NCI-H460 (cell line): ENCODE measurements at places on chromosomes 6 and 20.
A peak's percentile ranks its signal among the peaks of the same experiment; 100 is the strongest.

- DNase-seq: no peak
Observed at GRCh38 chr6:167293590-167294091, 2.5 kb downstream of the UNC93A start.

DNA sequence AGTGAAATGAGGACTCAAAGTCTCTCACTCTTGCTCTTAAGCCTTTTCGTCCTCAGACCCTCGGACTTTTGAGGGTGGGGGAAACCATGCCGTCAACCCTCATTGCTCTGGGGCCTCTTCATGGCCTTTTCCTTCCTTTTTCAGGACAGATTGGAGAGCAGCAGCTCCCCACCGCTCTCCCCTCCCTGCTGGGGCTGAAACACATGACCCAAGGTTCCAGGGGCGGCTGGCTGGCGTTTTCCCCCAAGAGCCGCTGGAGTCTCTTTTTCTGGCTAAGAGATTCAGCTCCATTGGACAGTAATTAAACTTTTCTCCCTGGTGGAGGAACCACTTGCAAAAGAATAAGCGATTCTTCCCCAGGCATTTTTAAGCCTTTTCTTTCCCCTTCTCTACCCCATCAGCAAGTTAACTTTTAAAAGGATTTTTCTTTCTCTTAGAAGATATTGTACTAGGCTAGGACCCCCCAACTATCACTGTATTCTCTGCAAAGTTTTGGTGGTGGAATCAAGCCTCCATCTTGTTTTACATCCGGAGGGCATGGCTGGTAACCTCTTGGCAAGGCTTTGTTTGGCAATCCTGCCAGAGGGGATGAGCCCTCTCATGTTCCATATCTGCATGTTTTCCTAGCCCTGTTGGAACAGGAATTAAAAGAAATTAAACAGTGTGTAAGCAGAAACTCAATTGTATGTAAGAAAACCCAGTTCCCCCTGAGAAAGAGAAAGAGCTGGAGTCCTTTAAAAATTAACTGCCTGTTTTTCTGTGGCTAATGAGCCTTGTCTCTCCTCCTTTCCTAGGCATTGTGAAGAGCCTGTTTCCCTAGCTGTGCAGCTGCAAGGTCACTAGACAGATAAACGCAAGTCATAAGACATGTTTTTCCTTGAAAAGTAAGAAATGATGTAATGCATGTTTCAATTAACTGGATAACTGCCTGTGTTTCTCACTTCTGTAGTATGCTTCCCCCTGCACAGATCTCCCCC, 100.8 kb upstream of the GPR6 start:
- DNase-seq: no peak

DNA sequence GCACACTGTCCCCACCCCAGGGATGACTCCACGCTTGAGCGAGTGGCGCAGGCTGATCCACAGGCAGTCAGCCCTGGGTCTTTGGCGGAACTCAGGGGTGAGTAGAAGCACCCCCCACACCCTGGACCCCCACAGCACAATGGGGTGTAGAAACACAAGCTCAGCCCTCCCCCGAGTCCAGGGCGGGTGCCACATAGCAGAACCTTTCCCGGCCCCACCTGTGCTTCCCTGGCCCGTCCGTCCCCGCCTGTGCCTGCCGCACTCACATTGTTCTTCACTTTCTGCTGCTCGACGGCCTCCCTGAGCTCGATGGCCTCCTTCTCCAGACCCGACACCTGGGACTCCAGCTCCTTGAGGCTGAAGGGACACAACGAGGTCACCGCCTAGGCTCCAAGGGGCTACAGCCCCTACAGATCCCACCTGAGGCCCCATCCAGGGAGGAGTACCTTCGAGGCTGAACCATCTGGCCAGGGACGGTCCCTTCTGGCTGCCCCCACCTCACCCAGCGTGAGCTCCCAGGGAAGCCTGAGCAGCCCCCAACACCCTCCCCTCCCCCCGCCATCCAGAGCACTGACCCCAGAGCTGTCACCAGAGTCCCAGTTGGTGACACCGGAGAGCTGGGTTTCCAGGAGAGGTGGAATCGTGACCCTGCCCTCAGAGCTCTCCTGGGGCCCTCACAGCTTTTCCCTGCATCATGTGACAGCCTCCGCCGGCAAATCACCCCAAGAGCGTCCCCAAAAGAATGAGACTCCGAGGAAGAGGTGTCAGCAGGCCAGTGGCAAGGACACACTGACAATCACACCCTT, 55.6 kb downstream of the DSTN start:
- no peak for DNase-seq

- DNase-seq: no peak
Observed at GRCh38 chr20:63134201-63134612, 81.7 kb downstream of the YTHDF1 start.

DNA sequence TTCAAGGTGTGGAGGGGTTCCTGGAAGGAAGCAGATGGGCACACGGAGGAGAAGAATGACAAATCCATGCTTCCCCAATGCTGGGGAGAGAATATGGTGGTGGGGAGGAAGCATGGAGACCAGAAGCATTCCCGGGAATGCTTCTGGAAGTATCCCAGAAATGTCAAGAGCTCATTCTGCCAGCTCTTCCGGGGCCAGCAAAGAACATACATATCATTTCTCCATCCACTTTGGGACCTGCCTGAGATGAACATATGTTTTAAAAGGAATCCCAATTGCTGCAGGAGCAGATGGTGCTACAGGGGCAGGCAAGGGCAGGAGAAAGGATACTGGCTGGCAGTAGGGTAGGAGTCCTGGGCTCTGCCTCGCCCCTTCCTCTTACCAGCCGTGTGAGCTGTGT, 37.9 kb upstream of the CCDC167 start:
- no peak for DNase-seq

DNA sequence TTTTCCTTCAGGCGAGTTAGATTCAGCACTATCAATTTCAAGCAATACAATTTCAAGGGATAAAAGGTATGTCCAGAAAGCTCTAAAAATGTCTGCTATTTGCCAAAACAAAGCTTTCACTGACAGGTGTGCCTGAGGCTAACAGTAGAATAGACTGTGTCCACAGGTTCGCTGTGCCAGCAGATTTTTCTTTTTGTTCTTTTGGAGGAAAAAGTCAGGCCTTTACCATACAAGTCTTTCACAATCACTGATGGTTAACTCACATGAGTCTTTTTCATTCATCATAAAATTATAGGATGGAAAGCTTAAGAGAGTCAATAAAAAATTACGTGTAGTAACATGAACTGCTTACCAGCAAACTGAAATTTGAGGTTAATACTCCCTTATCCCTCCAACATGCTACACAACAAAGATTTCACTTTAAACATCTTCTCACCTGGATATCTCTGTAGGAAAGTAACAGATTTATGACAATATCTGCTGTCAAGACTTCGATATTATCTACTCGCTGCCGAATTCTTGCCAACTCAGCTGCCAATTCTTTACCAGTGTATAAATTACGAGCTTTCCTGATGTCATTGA, 95.4 kb downstream of the MAP3K5 start:
- DNase-seq: no peak

DNA sequence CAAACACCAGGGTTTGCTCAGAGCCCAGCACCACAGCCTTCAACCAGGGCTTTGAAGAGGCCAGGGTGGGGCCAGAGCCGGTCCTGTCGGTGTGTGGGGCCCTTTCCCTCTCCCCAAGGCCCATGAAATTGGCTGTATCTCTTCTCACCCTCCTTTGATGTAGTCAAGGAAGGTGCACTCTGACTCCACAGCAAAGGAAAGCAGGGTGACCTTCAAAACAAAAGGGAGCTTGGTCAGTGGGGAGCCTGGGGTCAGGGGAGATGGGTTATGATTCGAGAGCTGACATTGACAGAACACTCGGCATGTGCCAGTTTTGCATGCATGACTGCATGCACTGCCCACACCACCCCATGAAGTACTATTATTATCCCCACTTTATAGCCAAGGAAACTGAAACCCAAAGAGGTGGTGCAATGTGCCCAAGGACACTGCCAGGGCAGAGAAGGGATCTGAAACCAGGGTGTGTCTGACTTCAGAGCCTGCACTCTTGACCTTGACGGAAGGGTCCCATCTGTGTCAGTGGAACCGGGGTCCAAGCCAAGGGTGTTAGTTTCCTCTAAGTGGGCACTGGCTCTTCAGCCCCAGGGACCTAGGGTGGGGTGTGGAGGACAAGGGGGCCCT, 55.4 kb downstream of the RAB44 start:
- DNase-seq: no peak

GRCh38 chr6:37538107-37538506, 38.4 kb upstream of the CCDC167 start:
- DNase-seq: peak; percentile 11

DNA sequence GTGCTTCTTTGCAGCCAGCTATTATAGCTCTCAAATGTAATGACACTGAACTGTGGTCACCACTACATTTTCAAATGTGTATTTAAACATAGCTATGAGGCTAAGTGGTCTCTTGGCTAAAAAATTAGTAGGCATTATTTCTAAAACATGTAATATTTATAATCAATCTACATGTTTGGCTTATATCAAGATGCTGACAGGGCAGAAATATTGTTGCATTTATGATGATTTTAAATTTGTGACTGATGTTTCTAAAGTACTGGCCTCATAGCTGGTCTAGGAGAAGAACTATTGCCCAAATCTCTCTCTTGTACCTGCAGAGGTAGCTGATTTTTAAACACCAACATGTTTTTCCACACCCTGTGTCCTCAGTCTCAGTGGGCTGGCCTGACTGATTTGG, 298.2 kb downstream of the PAX1 start:
- DNase-seq: no peak

- no peak for DNase-seq
Observed at GRCh38 chr20:62964700-62965099, 12.2 kb downstream of the SLC17A9 start.

DNA sequence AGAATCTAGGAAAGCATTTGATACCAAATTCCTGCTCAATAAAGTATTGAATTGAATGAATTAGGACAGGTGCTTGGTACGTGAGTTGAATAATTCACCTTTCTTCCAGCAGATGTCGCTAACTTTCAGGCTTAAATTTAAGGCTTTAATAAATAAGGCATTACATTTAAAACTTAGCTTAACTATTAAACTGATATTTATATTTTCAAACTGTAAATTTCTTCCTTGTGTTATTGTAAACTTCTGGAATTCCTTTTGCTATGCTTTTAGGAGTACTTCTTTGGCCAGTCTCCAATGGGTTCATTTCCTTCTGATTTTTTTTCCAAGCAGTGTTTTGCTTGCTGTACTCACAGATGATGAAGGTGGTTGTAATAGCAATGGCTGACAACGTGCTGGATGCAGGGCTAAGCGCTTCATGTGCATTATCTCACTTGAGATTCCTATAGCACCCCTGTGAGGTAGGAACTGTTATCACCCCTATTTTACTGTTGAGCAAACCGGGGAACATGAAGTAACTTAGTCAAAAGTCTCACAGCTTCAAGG, 71.3 kb upstream of the SLC2A12 start:
- DNase-seq: peak; percentile 77

GRCh38 chr20:24776755-24777271, 172.3 kb upstream of the CST7 start:
- no peak for DNase-seq

DNA sequence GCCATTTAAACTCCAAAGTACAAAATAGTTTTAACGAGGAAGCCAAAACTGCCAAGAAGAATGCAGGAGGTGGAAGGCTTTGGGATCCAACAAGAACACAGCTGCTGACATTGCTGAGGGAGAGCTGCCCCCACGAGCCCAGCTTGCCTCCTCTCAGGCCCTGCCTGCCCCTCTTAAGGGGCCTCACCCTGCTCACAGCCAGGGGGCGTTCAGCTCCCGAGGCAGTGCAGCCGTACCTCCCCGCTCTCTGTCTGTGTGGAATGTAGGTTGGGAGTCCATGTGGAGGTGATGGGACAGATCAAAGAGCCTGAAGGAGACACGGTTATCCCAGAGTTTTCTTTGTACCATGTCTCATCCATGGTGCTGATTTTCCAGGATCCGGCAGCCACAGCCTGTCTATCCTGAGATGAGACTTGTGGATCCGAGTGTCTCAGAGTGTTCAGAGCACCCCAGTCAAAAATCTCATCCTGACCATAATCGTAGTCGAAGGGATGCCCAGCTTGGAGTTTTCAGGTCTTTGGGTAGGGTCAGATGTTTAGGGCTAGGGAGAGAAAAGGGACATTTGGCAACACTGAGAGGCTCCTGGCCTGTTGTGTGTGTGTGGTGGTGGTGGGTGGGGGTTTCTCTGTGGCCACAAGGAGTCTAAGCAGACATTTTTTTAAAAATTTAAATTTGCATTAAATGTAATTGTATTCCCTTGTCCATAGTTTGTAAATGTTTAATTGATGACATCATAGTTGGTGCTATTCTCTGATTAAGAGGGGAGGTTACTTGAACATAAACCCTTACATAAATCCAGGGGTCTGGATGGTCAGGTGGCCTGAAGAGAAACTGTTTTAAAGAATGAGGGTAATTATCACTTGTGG, 111.4 kb upstream of the CLDN20 start:
- DNase-seq: no peak

DNA sequence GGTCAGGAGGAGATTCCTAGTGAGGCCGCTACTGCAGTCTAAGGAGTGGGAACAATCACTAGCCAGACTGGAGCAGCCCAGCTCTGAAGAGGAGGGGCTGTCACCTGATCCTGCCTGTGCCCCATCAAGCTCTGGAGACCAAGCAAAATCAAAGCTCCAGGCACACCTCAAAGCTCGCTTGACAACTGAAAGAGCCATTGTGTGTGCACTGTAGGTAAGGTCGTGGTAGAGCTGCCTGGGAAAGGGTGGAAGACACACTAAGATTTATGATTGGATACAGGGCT, 58.2 kb downstream of the CSE1L start:
- DNase-seq: no peak

- no peak for DNase-seq
Observed at GRCh38 chr6:13761361-13762036, 49.9 kb upstream of the RANBP9 start.

- no peak for DNase-seq
Observed at GRCh38 chr6:137601471-137601870, 107.3 kb upstream of the OLIG3 start.

GRCh38 chr20:48603116-48603818, 224.5 kb downstream of the PREX1 start:
- no peak for DNase-seq
